NCI-H1105 treated with DMSO at 0.1 percent for 48 hours (cell line): ENCODE measurements at places on chromosomes 1 and 21.
A peak's percentile ranks its signal among the peaks of the same experiment; 100 is the strongest.

DNA sequence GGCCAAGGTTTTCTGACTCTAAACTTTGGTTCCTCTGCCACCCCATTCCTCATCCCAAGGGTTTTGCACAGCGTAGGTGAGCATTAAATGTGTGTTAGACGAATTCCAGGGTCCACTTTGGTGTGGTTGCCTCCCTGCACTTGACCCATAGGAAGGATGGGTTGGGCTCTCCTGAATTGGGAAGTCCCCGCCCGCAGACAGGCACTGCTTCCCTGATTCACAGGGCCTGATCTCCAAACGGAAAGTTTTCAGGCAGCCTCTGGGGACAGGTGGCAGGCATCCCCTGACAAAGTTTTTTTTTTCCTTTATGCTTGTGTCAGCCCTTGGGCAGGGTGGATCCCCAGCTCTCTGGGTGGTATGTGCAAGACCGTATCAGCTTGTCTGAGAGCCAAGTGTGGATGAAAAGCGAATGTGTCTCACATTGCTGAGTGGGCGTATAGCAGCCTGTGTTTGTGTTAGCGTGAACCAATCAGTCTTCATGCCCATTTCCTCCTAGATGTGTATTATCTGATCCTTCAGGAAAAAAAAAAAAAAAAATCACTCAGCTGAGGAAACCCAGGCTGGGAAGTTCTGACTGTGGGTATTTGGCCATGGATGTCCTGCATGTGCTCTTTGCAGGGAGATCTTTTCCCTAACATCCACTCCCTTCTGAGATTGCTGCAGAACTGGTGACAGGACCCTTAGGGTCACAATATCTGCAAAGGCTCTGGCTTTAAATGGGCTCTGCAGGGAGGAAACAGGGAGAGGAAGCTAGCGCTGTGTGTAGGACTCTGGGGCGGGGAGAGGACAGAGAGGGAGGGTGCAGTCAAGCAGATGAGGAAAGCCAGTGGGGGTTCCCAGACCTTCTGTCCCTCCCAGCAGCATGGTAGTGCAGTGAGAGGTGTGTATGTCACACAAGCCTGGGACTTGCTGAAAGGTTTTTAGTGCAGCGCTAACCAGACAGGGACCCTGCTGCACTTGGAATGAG is 42.2 kb upstream of the TRABD2B start:
- no peak for DNase-seq

GRCh38 chr21:15064576-15065391 is at the start of gene NRIP1:
Gene NRIP1 (minus strand): TSS chr21:15065000. CDS start chr21:14968192, 96,808 bp downstream.
- DNase-seq: peak; percentile 59

DNA sequence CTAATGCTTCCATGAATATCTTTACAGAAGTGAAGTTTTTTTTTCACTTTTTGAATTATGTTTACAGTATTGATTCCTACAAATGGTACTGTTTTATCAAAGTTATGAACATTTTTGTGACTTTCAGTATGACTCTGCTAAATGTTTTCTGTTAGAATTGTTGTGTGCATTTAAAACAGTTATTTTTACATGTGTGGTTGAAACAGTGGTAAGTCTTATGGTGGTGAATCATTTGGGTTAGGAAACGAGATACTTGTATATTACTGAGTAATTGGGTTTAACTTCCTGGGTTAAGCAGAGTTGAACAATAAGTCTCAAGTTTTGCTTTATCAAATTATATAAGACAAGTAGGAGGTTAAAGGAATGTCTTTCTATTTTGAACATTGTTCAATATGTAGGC is 66.8 kb downstream of the VPS13D start:
- DNase-seq: no peak

DNA sequence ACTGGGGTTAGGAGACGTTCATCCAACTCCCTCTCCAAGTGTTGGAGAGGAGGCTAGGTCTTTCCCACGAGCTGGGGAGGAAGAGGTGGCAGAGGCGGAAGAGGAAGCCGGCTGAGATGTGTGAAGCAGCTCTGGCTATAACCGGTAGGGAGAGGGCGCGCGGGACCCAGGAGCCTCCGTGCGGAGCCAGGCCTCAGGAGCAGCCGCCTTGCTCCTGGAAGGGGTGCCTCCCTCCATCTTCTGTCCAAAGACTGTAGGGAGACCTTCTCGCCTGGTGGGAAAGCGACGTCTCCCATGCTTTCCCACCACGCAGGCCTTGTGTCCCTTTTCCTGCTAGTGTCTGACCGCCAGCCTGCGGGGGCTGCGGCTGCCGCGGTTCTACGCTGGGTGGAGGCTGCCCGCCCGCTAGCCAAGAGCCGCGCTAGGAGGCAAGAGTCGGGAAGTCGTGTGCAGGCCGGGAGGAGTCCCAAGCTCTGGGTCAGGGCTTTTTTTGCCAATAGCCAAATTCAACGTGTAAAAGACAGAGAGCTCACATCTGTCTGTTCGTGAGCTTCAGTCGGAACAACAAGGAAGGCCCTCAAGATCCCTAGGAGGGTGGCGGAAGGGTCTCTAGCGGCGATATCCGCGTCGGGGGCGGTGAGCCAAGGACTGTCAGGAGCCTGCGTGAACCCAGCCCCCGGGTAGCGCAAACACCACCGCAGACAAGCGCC is 8.4 kb upstream of the NBPF11 start:
- no peak for DNase-seq

DNA sequence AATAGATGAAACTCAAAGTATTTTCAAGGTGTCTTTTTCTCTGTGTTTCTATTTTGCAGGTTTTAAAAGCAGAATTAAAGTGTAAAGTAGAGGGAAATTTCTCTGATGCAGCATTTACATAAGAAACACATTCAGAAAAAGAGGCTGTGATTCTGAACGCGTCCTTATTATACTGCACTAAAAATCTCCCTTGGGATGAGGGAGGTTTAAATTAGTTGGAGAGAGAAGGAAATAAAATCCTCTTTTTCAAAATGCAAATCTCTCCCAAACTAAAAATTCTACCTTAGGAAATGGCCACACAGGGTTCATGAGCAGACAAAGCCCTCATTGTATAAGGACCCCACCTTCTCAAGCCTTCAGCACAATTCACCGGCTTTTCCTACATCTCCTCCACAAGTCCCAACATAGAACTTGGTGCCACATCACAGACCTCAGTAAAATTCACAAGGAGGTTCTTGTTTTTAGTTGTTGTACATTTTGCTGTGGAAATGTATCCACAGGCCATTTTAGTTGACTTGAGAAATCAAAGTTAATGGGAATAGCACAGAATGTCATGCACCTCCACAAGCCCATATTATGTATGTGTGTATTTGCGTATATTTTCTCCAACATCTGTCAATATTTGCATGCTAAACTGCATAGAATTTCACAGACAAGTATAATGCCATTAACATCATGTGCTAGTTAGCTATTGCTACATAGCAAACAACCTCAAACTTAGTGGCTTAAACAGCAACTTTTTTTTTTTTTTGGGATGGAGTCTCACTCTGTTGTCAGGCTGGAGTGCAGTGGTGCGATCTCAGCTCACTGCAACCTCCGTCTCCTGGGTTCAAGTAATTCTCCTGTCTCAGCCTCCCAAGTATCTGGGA is 59.8 kb downstream of the MAB21L3 start:
- DNase-seq: no peak

DNA sequence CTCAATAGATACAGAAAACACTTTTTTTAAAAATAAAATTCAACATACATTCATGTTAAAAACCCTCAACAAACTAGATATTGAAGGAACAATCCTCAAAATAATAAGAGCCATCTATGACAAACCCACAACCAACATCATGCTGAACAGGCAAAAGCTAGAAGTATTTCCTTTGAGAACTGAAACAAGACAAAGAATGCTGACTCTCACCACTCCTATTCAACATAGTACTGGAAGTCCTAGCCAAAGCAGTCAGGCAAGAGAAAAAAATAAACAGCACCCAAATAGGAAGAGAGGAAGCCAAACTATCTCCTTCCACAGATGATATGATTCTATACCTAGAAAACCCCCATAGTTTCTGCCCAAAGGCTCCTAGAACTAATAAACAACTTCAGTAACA is 46.2 kb upstream of the IVNS1ABP start:
- DNase-seq: no peak
